M059J (cell line): ENCODE measurements at places on chromosomes 6 and 20.

GRCh38 chr6:36428911-36429310, 13.7 kb downstream of the PXT1 start:
- DNase-seq, result no peak

GRCh38 chr6:157791450-157791849, 31.6 kb upstream of the SNX9 start:
- DNase-seq, result no peak

- DNase-seq, result no peak
Observed at GRCh38 chr6:118677193-118677592, 25.8 kb upstream of the CEP85L start.

- DNase-seq, result peak; percentile 90
Observed at GRCh38 chr6:157756708-157757429, 66.2 kb upstream of the SNX9 start.

DNA sequence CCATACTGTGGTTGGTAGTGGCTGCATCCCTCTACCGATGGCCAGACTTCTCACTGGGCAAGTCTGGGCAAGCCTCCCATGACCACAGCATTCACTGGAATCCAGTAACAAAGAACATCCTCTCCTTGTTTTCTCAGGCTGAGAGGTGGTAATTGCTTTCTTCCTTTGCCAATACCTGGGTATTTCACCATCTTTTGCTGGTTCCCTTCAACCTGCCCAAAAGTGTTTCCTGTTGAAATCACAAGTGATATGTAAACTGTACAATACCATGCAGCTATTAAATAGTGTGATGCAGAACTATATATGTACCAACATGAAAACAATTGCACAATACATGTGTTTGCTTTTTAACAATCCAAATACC, at the start of gene PTCHD4:
Gene PTCHD4, minus strand, starts transcription at position 55 of the 364 bp plus-strand sequence. CDS start 42,240 bp downstream, outside the sequence.
- peak; percentile 74 for DNase-seq

GRCh38 chr6:43790031-43790430, 20.0 kb downstream of the VEGFA start:
- DNase-seq, result no peak

GRCh38 chr6:21524201-21524600, 69.3 kb upstream of the SOX4 start:
- no peak for DNase-seq

DNA sequence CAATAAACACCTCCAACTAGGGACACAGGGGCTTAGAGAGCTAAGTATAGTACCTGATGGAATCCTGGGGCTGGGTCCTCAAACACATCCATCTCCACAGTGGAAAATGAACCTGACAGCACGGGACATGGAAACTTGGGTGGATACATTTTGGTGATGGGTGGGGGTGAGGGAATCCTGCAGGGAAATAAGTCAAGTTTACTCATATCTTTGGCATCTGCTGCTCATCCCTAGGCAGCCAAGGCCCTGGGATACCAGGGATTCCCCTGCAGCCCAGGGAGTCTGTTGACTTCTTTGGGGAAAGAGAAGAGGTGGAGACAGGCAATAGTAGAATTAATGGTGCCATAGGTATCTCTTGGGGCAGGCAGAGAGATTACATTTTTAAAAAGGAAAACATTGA, 6.6 kb downstream of the APOBEC2 start:
- DNase-seq, result peak; percentile 37

- no peak for DNase-seq
Observed at GRCh38 chr6:106525882-106526275, 103.4 kb downstream of the RTN4IP1 start.

DNA sequence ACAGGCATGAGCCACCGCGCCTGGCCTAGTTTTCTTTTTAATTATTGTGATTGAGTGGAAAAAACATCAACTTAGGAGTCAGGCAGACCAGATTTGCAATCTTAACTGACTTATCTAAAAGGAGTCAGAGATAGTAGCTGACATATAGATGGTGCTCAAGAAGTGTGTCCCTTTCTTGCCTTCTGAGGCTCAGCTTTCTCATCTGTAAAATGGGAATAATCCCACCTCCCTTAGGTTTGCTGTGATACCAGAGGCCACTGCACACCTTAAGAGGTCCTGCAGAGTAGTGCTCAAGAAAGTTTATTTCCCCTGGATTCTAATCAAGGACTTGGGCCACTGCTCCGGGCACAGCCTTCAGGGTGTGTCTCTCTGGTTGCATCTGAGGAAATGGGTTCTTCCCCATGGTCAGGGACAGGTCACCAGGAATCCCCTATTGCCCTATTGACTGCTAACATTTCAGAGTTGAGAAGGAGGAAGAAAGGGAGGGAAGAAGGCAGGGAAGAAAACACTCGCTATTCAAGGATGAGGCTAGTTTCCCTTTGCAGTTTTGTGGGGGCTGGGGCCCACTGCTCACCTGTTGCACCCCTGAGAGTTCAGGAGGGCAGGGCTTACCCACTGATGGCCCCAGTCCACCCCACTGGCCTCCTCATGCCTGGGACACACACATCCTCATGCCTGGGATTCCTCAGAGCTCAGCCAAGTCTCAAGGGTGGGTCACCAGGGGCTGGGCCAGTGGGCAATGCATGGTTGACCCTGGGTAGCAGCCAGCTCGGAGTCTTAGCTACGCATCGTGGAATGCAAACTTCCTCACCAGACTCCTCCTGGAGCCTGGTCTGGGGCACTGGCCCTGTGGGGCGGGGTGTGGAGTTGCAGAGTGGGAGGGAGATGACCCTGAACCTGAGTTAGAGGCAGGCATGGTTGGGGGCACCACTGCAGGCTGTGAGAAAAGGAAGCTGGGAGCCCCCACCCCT, 21.2 kb downstream of the C6orf132 start:
- DNase-seq, result peak; percentile 59

DNA sequence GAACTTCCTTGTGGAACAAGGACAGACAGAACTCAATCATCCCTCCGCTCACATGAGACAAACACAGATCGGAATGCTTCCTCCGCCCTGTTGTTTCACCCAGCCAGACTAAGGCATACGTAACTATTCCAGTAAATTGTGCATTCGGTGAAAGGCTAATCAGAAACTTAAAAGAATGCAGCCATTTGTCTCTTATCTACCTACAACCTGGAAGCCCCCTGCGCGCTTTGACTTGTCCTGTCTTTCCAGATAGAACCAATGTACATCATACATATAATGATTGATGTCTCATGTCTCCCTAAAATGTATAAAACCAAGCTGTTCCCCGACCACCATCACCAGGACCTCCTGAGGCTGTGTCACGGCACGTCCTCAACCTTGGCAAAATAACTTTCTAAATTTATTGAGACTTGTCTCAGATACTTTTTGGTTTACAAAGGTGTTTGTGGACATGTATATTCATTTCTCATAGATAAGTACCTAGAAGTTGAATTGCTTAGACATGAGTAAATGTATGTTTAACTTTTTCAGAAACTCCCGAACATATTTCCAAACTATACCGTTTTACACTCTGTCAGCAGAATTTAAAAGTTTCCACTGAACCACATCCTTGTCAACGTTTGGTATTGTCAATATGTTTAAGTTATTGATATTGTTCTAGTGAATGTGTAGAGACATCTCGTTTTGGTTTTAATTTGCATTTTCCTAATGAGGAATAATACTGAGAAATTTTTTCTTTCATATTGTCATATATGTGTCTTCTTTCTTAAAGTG, 197.6 kb upstream of the THBS2 start:
- no peak for DNase-seq

GRCh38 chr6:89952105-89952671, 57.9 kb downstream of the GJA10 start:
- DNase-seq, result peak; percentile 31

- DNase-seq, result no peak
Observed at GRCh38 chr6:39493777-39494176, 171.3 kb upstream of the KCNK16 start.

GRCh38 chr6:85390775-85391174, 59.1 kb upstream of the NT5E start:
- DNase-seq, result peak; percentile 65

DNA sequence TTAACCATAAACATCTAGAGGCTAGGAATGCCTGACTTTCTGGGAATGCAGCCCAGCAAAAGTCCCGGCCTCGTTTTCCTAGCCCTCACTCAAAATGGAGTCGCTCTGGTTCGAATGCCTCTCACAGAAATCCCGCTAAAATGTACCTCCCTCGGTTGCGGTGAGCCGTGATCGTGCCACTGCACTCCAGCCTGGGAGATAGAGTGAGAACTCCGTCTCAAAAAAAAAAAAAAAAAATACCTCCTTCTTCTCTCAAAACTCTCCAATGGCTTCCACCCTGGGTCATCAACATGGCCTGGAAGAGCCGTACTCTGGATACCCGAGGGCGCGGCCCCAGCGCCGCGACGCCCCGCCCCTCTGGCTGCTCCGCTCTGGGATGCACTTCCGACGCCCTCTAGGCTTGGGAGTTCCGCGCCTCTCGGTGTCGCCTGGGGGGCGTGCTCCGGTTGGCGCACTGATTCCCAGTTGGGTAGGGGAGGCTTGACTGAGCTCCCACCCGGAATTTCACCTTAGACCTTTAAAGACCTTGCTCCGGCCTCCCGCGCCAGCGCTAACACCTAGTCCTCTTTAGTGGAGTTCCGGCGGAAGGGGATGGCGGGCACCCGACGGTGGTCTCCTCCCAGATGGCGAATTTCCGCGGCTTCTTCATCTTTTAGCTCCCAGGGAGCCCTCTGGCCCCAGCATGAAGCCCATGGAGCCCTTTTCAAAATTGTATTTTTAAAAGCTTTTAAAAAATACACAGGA, 12.3 kb downstream of the HMGN4 start:
- DNase-seq, result no peak

DNA sequence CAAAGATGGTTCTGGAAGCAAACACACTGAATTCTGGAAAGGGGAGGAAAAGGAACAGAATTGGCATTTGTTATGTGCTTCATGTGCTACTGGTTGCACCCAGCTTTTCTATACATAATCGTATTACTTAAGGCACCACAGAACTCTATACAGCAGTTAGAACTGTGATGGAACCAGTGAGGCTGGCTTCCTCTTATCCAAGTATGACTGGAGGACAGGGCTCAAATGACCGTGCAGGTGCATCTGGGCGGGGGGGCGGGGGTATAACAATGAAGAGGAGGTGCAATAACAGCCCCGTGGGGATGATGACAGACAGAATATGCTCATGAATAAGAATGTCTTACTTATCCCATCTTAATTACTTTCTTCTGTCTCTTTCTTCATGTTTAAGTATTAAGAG, 144.2 kb downstream of the BTBD9 start:
- no peak for DNase-seq

DNA sequence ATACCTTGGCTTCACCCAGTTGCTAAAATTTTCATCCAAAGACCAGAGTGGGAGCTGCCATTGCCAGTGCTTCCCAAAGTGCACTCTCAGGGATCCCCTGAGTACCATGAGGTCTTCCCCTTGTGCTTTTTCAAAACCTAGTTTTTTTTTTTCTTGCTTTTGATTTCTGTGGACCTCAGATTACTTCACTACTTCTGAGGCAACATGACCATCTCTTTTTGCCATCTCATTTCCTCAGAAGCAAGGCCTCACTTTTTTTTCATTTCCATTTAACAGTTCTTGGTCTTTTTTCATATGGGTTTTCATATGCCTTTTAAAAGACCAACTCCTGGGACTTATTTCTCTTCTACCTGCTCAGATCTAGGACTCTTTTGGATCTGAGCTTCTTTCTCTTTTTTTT, 64.1 kb upstream of the MMS22L start:
- DNase-seq, result no peak

- peak; percentile 71 for DNase-seq
Observed at GRCh38 chr20:57190536-57191264, 75.7 kb downstream of the BMP7 start.

GRCh38 chr20:59466107-59466815, 138.1 kb upstream of the PHACTR3 start:
- no peak for DNase-seq

DNA sequence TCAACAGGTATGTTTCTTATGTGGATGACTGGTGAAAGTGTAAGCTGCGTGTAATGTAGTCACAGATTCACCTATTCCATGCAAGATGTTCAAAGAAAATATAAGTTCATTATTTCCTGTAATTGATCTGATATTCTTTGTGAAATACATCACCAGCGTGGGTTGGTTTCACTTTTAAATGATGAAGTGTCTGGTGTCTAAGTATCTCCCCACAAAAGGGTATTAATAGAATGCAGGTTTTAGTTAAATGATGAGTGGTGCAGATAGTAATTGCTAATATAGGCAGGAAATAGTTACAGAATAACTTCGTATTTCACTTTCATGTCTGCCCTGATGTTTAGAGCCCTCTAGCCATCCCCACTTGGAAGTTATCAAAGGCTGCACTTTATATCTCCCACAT, 22.2 kb downstream of the PGBD1 start:
- no peak for DNase-seq

DNA sequence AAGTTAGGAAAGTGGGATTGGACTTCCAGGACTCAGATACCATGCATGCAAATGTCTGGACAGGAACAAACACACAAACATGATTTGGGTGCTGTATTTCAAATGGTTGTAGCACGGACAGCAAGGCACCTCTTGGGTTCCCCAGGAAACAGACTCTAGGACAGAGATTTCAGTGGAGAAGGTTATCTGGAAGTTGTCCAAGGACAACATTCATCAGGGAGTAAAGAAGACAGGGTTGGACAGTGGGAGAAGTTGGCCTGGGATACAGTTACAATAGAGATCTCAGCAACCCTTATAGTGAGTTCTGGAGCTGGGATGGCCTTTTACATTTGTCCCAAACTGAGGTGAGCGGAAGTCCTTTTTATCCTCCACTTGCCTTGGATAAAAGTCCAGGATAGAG, 19.8 kb upstream of the TINAG start:
- peak; percentile 49 for DNase-seq

GRCh38 chr20:6746901-6747609, 20.4 kb upstream of the BMP2 start:
- DNase-seq, result peak; percentile 44

DNA sequence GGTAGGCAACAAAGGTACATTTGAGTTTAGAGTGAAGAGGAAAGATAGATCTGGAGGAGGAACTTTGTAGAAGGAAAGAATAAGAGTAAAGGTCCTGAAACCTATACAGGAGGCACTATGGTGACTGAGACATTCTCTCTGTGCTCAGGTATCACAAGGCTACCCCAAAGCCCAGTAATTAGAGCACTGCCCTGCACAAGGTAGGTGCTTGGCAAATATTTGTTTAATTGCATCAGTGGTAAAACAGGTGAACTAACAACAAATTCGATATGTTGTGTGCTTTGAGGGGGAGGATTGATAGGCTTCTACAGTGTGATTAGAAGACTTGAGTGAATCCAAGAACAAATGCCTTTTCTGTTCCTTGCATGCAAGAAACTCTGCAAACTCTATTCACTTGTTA, 6.8 kb upstream of the TSHZ2 start:
- no peak for DNase-seq

DNA sequence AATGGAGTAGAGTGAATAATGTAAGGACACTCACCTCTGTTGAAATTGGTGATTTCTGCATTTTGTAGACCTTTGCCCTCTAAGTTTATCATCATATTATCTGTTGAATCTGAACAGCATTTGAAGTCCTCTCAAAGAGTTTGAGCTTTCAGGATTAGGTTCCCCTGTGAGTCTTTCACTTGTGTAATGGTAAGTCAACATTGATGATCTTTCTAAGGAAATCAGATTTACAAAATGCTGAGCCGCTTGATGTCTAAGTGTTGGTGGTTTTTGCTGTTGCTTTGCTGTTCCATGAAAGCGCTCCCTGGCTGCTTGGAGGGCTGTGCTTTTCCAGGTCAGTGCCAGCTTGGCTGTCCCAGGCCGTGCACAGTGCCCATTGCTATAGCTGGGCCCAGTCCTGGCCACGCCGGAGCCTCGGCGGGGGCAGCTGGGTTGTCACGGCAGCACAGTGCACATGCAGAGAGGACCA, 33.8 kb upstream of the KIF25 start:
- no peak for DNase-seq
